ENCODE measurements at places on chromosomes 11 and 22. TPM values are rescaled to one million over a fixed set of nuclear protein-coding genes. Genes with fewer than 3 reads are reported as not detected.

Gene PHLDA2
- polyA plus RNA-seq, result 0.73 TPM

Gene MRGPRG
- not detected for polyA plus RNA-seq

Gene OR8H3
- polyA plus RNA-seq, result not detected

Gene EXPH5
- 2.6 TPM for polyA plus RNA-seq

Gene ZP1
- polyA plus RNA-seq, result 1.9 TPM

Gene SAA4
- polyA plus RNA-seq, result 0.20 TPM

Gene ANGPTL5
- not detected for polyA plus RNA-seq
